ENCODE measurements at places on chromosomes 11 and 22.

DNA sequence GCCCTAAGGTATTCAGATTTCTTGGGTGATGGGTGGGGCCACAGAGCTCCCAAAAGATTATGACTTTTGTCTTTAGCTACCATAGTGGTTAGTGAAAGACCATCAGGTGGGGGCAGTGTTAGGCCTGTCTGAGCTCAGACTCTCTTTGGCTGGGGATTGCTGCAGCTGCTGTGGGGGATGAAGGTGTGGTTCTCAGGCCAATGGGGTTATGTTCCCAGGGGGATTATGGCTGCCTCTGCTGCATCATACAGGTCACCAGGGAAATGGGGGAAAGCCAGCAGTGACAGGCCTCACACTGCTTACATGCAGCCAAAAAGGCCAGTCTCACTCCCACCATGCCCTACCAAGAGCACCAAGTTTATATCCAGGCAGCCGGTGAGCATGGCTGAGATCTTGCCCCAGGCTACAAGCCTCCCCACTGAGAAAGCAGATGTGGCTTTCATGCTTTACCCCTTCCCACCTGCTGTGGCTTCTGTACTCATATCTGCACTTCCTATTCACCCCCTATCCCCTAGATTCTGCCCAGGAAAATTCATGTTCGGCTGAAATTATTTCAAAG is 24.8 kb downstream of the CNTF start:
- DNase-seq, result no peak

- no peak for DNase-seq
These were observed 39.7 kb downstream of the YWHAH start for GRCh38 chr22:31983911-31984656.

DNA sequence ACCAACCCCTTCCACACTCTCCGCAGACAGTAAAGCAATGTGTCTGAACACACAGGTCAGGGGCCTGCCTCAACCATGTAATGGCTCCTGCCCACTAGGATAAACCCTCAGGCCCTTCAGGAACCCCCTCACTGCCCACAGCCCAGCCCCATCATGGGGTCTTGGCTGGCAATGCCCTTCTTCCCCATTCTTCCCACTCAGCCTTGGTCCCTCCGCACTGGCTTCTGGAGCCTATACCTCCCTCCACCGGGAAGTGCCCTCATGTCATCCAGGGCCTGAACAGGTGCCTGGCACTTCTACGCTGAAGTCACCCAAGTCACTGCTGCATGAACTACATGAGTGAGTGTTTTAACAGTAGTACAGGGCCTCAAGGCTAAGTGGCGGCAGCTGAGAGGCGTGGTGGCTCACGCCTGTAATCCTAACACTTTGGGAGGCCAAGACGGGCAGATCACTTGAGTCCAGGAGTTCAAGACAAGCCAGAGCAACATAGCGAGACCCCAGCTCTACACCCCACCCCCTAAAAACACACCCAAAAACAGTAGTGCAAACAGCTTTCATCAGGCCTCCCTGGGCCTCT is 74.8 kb upstream of the PITPNB start:
- DNase-seq, result no peak

- no peak for DNase-seq
These were observed 239.2 kb upstream of the TBCEL start for GRCh38 chr11:120784566-120785251.

DNA sequence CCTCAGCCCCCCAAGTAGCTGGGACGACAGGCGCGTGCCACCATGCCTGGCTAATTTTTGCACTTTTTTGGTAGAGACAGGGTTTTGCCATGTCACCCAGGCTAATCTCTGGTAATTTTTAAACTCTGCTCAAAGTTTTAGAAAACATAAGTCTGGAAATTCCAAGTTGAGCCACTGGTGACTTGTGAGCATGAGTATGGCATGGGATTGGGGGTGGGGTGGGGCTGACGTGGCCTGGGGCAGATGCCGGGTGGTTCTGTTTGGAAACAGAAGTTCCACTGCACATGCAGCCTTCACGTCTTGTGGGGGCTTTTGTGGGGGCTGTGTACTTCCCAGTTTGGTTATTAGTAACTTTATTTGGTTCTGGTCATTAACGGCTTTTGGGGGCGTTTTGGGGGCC is 67.3 kb downstream of the PTPRJ start:
- DNase-seq, result no peak

DNA sequence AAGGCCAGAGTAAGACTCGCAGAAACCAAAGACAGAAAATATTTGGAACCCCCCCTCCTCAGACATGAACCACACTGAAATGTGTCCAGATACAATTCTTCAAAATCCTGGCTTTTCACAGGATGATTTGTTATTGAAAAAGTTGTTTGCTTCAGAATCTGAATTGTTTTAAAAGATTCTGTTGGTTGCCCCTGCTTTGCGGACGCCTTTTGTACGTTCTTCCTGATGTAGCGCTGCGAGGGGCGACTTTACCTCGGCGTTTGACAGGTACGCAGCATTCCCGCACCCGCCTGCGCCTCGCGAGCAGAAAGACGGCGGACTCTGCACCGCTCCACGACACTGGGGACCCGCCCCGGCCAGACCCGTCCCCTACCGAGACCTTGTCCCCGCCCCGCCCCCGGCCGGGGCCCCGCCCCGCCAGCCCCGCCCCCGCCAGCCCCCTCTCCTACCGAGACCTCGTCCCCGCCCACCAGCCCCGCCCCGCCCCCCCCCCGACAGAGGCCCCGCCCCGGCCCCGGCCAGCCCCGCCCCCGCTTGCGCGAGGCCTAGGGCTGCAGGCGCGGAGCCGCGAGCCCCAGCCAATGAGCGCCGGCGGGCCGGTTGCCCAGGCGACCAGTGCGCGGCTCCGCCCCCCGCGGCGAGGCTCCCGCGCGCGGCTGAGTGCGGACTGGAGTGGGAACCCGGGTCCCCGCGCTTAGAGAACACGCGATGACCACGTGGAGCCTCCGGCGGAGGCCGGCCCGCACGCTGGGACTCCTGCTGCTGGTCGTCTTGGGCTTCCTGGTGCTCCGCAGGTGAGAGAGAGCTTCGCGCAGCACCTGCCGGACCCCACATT is at the start of gene GLB1L2:
TSS of gene GLB1L2 (plus strand) at position 635 of the 835 bp plus-strand sequence. CDS start at position 709, 74 bp downstream.
- DNase-seq, result peak; percentile 44

DNA sequence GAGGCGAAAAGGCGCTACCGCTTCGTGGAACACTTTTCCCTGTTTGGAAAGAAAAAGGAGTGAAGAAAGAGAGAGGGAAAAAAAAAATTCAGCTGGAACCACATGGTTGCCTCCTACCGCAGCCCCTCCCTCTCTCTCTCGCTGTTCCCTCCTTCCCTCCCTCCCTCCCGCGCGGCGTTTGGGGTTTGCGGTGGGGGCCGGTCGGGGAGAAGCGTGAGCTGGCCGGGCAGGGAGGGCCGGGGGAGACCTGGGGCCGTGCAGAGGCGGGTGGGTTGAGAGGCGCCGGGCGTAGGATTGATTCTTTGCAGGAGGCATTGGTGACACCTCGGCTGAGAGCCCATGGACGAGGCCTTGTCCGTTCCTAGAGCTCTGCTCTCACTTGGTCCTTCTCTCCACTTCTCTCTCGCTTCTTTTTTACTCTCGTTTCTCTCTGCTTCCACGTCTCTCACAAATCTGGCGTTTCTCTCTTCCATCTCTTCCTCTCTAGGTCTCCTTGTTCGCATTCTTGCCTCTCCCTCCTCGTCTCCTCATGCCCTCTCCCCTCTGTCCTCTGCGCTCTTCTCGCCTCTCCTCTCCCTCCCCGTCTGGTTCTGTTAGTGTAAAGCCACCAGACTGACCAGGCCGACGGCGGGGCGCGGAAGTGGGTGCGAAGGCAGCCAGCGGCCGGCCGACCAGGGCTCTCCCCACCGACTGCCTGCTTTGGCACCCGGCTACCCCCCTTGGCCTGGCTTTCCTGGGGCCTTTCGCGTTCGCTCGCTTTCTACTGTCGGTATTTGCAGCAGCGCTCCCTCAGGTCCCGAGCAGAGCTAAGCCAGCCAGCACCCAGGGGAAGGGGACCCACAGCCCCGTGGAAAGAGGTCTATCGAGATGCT is at the start of gene CLMP:
TSS of gene CLMP (minus strand) at position 61 of the 872 bp plus-strand sequence. CDS start 308 bp downstream, outside the sequence.
- no peak for DNase-seq

- no peak for DNase-seq
These were observed 60.9 kb upstream of the TOP3B start for GRCh38 chr22:22043296-22044078.

- DNase-seq, result no peak
These were observed 19.3 kb upstream of the IL10RA start for GRCh38 chr11:117966908-117967307.

- DNase-seq, result no peak
These were observed 105.5 kb downstream of the MICAL3 start for GRCh38 chr22:17918840-17919239.

DNA sequence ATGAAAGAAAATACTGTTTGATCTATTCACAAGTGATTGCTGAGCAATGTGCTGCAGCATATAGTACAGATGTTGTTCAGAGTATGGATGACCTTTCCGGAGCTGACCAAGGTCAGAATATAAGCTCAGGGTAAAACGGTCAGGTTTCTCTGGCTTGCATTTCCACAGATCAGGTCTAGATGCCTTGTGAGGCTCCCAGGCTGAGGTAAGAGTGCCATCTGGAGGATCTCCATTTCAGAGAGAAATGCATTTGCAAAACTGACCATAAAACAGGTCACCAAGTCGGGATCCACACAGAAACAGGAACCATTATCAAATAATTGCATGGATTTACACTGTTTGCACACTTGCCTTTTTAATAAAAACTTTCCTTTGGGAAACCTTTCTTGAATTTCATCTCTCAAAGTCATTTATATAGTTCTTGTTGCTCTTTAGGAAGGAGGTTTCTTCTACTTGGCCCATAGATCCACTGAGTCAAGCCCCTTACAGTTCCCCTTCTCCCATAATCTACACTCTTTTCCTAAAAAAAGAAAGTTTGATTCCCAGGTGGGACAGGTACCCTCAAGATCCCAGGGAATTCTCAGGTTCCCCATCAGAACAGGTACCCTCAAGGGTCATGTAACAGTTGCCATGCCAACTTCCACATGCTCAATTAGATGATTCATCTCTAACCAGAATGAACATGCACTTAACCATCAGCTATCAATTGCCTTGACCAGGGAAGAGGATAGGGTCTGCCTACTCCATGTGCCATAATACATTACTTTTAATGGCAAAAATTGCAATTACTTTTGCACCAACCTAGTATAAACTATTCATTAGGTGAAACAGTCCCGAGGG is 25.0 kb upstream of the TMPRSS5 start:
- DNase-seq, result peak; percentile 89

DNA sequence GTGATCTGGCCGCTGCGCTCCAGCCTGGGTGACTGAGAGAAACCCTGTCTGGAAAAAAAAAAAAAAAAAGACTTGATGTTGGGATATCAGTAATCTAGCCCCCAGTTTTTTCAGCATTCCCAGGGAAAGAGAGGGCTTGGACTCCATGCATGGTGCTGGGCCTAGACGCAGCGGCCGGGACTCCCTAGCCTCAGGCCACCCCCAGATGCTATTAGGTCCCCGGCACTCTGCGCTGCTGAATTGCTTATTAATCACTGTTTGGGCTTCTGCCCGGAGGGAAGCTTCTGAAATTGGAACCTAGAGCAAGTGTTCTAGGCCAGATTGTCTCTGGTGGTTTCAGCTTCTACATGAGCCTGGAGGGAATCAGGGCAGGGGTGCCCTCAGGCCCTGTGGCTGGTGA is 39.0 kb downstream of the SLCO2B1 start:
- DNase-seq, result no peak

- DNase-seq, result no peak
These were observed 432 bp upstream of the GRK2 start for GRCh38 chr11:67265633-67266448.

DNA sequence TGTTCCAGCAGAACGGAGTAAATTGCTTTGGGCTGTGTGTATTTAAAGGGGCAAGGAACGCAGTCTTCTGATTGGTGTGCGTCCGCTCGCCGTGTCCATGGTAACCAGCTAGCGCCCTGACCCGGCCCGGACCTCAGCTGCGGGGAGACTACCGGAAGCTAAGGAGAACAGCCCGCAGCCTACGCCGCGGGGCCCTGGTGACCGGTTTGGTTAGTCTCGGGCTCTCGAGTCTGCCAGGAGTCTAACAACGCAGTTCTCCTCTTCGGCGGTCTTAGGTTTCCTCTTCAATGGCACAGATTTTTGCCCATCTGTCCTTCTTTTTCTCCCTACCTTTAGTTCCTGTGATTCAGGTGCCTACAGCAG is 3.5 kb upstream of the OR56A3 start:
- DNase-seq, result no peak

GRCh38 chr11:46850829-46851380 is 4.8 kb upstream of the CKAP5 start:
- no peak for DNase-seq

GRCh38 chr11:12765428-12765827 is 91.2 kb downstream of the TEAD1 start:
- peak; percentile 13 for DNase-seq

DNA sequence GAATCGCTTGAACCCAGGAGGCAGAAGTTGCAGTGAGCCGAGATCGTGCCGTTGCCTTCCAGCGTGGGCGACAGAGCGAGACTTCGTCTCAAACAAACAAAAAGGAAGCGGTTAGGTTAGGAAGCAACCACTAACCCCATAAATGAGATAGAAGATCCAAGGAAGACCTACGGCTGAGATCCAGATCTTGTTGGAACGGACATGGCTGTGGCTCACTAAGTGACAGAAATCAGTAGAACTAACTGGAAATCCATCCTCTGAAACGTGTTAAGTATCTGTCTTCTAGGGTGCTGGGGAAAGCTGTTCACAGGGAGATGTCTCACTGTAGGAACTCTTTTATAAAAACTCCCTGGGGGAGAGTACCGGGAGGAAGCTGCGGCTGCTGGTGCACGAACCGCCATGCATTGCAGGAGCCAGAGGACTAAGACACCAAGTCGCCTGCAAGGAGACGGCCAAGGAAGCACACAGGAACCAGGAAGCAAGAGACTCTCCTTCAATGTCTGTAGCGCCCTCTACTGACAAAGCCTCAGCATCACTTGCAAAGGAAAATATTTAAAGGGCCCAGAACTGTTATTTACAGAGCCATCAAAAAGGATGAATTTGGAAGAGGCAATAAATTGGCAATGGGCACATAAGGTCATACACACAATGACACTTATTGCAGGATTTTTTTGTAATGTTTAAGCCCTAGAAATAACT is 16.9 kb upstream of the SPTY2D1 start:
- DNase-seq, result no peak

- no peak for DNase-seq
These were observed 5.2 kb upstream of the VPREB1 start for GRCh38 chr22:22239311-22239939.

- no peak for DNase-seq
These were observed 9.7 kb upstream of the TFIP11 start for GRCh38 chr22:26522012-26522411.

- DNase-seq, result no peak
These were observed 54.3 kb downstream of the LARGE1 start for GRCh38 chr22:33865996-33866395.

- no peak for DNase-seq
These were observed 19.6 kb downstream of the CDC45 start for GRCh38 chr22:19499236-19499879.

- peak; percentile 49 for DNase-seq
These were observed 3.0 kb upstream of the GTSE1 start for GRCh38 chr22:46293577-46294260.

DNA sequence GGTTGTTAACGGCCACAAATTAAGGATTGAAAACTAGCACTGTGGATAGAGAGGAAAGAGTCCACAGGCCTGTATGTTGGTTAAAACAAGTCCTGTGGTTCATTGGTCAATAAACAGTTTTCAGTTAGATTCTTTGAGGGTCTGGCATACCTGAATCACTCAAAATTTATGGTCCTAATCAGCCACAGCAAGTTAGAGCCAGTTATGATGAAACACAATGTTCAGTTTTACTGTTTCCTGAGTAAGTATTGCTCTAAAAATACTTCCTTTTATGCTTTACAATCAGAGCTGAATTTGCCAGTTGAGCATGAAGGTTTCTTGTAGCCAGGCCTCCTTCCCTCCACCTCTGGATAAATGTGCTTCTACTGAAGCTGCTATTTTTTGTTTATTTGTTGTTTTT is 12.9 kb upstream of the CAT start:
- no peak for DNase-seq

- no peak for DNase-seq
These were observed 78.8 kb downstream of the MYEOV start for GRCh38 chr11:69372589-69373250.
